ENCODE measurements at places on chromosomes 3 and 15.

GRCh38 chr3:18870074-18870640, 278.2 kb upstream of the KCNH8 start:
- no peak overlapping the region for H3K4me3 ChIP-seq
- no peak overlapping the region for H3K27ac ChIP-seq
- no peak for DNase-seq
- no peaks in the 10 kb centered on the region for H3K27me3 ChIP-seq
- no peaks in the 10 kb centered on the region for H3K36me3 ChIP-seq
- no peaks in the 10 kb centered on the region for H3K4me1 ChIP-seq

DNA sequence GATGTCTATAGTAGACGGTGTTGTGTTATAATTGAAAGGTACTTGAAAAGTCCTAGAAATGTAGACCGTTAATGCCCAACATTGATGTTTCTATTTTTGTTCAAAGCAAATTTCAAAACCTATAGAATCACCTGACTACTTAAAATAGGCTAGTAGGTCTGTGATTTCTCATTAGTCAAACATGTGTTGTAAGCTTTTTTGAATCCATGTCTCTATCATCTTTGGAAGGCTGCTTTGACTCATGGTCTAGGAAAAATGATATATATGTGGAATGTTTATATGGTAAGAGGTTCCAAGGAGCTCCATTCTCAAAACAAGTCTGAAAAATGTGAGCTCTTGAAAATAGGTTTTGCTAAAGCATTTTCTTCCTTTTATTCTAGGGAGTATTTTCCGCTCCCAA, 375.3 kb downstream of the LPP start:
- no peak for DNase-seq
- no peaks in the 10 kb centered on the region for H3K27me3 ChIP-seq
- H3K4me3 ChIP-seq = no peak overlapping the region
- H3K4me1 ChIP-seq = peaks cover 4% of the 10 kb centered on the region

- no peak for DNase-seq
- H3K36me3 ChIP-seq = no peaks in the 10 kb centered on the region
- no peak overlapping the region for H3K27ac ChIP-seq
- H3K27me3 ChIP-seq = no peaks in the 10 kb centered on the region
- no peak overlapping the region for H3K4me3 ChIP-seq
Measured at GRCh38 chr3:128385080-128385832, 81.4 kb downstream of the DNAJB8 start.

DNA sequence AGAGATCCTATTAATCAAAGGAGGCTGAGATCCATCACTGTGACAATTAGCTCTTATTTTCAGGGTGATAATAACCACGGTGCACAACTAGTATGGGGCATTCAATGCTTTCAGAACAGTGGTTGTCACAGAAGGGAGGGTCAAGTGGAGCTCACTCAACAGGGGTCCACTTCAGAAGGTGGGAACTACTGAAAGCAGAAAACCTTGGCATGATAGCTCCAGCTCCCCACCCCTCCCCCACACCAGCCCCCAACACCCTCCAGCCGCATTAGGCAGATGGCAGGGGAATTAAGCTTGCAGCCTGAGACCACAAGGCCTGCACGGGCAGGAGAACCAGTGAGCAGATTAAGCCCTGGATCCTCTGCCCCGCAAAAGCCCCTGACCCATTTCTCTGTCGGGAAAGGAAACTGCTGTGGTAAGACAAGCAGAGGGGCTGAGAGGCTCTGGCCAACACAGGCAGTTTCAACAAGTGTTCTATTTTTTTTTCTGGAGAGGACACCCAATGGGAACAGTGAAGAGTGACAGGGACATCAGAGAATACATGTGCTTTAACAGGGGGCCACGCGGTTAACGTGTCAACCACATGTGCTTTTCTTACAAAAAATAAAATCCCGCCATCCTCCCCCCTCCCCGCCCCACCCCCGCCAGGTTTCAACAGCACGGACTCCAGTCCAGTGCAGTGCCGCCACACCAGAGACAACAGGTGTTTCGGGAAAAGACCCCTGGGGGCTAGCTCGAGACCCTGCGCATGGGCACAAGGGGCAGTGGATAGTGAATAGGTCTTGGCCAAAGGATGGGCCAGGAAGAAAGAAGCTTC, 997 bp downstream of the FYCO1 start:
- DNase-seq = no peak
- H3K4me1 ChIP-seq = peaks cover 12% of the 10 kb centered on the region
- peak overlapping the region; percentile 81 for H3K27ac ChIP-seq
- H3K27me3 ChIP-seq = peaks cover 23% of the 10 kb centered on the region
- H3K4me3 ChIP-seq = peak overlapping the region; percentile 90
- H3K36me3 ChIP-seq = peaks cover 4% of the 10 kb centered on the region

DNA sequence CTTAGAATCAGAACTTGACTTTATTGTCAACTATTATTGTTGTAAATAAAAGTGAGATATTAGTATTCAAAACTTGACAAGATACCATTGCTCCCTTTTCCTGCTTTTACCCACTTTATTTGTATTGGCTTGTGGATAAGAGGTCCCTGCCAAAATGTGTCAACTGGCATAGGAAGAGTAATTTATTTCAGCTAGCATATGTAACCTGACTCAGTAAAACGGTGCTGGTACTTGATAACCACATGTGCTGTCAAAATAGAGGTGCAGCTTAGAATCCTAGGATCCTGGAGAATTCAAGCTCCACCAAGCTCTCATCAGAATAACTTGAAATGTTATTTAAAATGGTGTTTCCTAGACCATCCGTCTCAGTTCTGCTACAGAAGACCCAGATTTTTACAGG, 90.2 kb upstream of the TGFBR2 start:
- no peaks in the 10 kb centered on the region for H3K27me3 ChIP-seq
- H3K27ac ChIP-seq = no peak overlapping the region
- H3K4me1 ChIP-seq = no peaks in the 10 kb centered on the region

GRCh38 chr3:195263193-195263924, 7.6 kb downstream of the XXYLT1 start:
- no peak overlapping the region for H3K4me3 ChIP-seq
- no peaks in the 10 kb centered on the region for H3K36me3 ChIP-seq
- peaks cover 13% of the 10 kb centered on the region for H3K4me1 ChIP-seq
- no peak overlapping the region for H3K27ac ChIP-seq

GRCh38 chr3:133512416-133513089, 60.9 kb upstream of the CDV3 start:
- H3K27ac ChIP-seq = peak overlapping the region; percentile 29
- no peaks in the 10 kb centered on the region for H3K27me3 ChIP-seq
- no peak overlapping the region for H3K4me3 ChIP-seq

DNA sequence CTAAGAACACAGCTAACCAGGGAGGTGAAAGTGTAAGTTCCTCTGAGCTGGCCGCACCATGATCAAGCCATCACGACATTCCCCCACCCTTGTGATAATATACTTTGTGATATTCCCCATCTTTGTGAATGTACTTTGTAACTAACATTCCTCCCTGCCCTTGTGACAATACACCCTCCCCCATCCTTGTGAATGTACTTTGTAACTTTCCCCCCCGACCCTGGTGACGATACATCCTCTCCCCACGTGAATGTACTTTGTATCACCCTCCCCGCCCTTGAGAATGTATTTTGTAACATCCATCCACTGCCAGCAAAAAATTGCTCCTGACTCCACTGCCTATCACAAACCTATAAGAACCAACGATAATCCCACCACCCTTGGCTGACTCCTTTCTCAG, 20.2 kb upstream of the OR5H6 start:
- H3K36me3 ChIP-seq = no peaks in the 10 kb centered on the region
- DNase-seq = no peak
- no peak overlapping the region for H3K4me3 ChIP-seq

- peak overlapping the region; percentile 87 for H3K27ac ChIP-seq
- peaks cover 6% of the 10 kb centered on the region for H3K27me3 ChIP-seq
- H3K36me3 ChIP-seq = no peaks in the 10 kb centered on the region
- no peaks in the 10 kb centered on the region for H3K4me1 ChIP-seq
- H3K4me3 ChIP-seq = no peak overlapping the region
- DNase-seq = no peak
Measured at GRCh38 chr15:66014635-66015182, 145.4 kb downstream of the RAB11A start.

DNA sequence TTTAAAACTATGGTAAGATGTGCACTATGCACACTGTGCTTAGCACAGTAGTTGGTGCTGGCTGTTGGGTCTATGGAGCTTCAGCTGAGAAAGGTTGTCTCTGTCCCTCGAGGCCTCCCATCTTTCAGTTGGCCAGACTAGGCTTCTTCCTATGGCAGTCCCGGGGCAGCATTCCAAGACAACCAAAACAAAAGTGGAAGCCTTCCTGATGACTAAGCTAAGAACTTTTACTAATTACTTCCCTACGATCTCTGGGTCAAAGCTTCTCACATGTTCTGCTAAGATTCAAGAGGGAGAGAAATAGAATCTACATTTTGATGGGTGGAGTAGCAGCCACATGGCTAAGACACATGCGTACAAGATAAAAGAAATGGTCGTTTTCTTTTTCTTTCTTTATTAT, 342.8 kb downstream of the TUSC7 start:
- no peak overlapping the region for H3K27ac ChIP-seq
- no peaks in the 10 kb centered on the region for H3K4me1 ChIP-seq
- DNase-seq = no peak
- H3K27me3 ChIP-seq = peaks cover 10% of the 10 kb centered on the region

All from neural crest cell (in vitro differentiated cells).